Stimulated activated CD4-positive, alpha-beta T cell treated with anti-CD3 and anti-CD28 coated beads, Interleukin-4, amount 100 ng/mL, for 24 hours (primary cell): ENCODE measurements at places on chromosomes 16 and 17.
A peak's percentile ranks its signal among the peaks of the same experiment; 100 is the strongest.

DNA sequence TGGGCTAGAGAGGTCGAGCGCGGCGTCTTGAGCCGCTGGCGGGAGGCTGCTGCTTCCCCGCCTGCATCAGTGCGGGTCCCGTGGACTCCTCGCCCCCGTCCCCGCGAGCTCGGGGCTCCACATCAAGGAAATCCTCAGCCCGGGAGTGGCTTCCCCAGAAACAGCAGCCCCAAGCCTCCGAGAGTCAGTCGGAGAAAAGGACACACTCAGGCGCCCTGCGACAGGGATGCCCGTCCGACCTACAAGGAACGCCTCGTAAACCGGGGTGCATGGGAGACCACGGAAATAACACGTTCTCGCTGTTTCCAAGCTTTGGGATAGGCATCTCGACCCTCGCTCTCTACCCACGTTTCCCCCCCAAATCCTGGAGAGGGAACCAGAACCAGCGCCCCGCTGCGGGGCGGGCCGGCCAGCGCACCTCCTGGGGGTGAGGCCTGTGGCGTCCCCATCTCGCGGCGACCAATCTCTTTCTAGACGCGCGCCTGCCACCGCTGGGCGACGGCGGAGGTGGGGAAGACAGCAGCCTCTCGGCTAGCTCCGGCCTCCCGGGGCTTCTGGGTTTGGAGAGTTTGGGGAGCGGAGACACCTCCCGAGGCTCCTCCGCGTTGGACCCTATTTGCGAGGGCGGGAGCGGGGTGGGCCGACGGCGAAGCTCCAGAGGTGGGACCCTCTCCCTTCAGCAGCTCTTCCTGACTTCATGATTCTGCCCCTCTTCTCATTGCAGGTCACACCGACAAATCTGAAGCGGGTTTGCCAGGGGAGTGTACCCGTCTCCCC, 759 bp upstream of the TP53I13 start:
- peak; percentile 78 for DNase-seq

GRCh38 chr16:58732545-58733247, 1.4 kb downstream of the GOT2 start:
- peak; percentile 17 for DNase-seq

GRCh38 chr17:78081551-78081950, 47.0 kb downstream of the TMC6 start:
- no peak for DNase-seq

GRCh38 chr16:918068-918467, 52.7 kb downstream of the LMF1 start:
- DNase-seq: no peak

DNA sequence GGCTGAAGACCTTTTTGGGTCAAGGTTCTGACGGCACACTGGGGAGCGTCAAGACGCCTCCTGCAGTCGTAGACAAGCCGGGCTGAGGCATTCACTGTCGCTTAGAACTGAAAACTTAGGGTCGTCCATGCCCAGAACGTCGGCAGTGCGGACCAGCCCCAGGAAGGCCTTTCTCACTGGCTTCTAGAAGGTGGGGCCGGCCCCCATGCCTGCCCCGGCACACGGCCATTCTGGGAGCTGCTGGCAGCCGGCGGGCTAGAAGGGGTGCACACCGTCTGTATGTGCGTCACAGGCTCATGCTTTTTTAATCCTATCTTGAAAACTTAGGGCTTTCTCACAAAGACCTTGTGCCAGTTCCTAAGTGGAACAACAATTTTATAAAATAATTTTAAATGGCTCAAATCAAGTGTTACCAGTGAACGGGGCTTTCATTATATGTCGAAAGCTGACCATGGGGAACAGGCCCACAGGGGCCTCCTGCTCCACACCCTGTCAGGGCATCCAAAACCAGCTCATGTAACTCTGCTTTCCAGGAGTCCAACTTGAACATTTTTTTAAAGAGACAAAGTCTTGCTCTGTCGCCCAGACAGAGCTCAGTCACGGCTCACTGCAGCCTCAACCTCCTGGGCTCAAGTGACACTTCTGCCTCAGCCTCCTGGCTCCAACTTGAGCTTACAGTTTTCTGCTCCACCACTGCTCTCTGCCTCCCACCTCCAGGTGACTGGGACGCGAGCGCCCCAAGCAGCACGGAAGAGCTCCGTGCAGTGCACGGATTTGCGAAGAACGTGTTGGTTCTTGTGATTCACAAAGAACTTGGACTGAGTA, 111.2 kb downstream of the ANKRD11 start:
- no peak for DNase-seq
